ENCODE measurements at places on chromosomes 2 and 18.

GRCh38 chr18:4068552-4069158 lies 386.5 kb downstream of the DLGAP1 start:
- peak; percentile 61 for DNase-seq

DNA sequence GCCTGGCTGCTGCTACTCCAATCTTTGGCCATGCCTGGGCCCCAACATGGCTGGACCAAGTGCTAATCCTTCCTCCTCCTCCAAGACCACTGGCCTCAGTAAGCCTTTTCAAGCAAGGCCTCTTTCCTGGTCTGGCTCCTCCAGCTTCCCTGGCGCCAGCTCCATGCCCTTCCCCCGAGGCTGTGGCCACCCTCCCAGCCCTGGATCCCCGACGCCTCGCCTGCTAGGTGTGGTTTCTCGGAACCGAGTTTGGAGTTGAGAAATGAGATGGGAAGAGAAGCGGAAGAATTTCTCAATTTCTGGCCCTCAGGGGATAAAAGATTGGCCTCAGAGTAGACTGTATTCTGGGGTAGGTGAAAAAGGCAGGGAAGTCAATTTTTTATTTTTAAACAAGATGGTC lies 46.4 kb downstream of the ADCY3 start:
- no peak for DNase-seq

GRCh38 chr2:59025157-59025757 lies 784.1 kb upstream of the FANCL start:
- peak; percentile 55 for DNase-seq

DNA sequence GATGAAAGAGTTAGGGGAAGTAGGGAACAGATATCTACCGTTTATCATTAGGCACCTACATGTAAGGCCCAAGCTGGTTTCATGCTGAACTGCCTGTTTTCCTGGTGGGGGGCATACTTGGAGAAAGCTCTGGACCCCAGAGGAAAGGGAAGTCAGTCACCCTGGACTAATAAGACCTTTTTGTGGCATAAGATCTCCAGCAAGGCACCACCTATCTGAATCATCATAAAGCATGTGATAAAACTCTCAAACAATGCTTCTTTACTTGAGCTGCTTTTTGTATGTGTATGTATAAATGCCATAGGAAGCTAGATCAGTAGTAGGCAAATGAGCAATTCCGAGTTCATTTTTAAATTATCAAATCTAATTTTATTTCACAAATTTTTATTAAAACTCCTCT lies 104.8 kb downstream of the TANC1 start:
- no peak for DNase-seq

Data from Kasumi-1 (cell line).